Fibroblast of pulmonary artery (primary cell): ENCODE measurements at places on chromosomes 1 and 21.

DNA sequence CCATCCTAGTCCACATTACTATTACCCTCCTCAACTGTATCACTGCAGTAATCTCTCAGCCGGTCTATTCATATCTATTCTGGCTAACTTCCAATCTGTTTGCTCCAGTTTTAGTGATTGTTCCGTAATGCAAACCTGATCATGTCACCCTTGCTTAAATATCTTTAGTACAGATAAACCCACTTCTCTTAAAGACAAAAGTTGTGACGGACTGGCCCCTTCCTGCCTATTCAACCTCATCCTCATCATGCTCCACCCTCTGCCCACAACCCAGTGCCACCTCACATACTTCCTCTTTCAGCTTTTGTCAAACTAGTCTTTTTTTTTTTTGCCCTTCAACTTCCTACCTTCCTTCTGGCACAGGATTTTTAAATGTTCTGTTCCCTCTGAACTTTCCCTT is 2.8 kb upstream of the C1orf162 start:
- no peak for DNase-seq

GRCh38 chr1:51791888-51792287 is 86.6 kb downstream of the NRDC start:
- no peak for DNase-seq

- DNase-seq: no peak
Observed at GRCh38 chr1:240116831-240117769, 25.4 kb downstream of the FMN2 start.

- DNase-seq: no peak
Observed at GRCh38 chr1:226223157-226223785, at the start of gene MIXL1. Gene MIXL1, plus strand, starts transcription at chr1:226223664. Its CDS starts 18 bp downstream, at chr1:226223682.

GRCh38 chr1:112446411-112446810 is 50.4 kb downstream of the CTTNBP2NL start:
- DNase-seq: no peak
